ENCODE measurements at places on chromosomes 5 and 9.

- DNase-seq = no peak
Measured at GRCh38 chr5:1876660-1877064, 6.1 kb downstream of the IRX4 start.

- DNase-seq = no peak
Measured at GRCh38 chr9:105236261-105236660, 8.2 kb upstream of the SLC44A1 start.

GRCh38 chr5:120655828-120656435, 191.8 kb downstream of the PRR16 start:
- DNase-seq = peak; percentile 3

DNA sequence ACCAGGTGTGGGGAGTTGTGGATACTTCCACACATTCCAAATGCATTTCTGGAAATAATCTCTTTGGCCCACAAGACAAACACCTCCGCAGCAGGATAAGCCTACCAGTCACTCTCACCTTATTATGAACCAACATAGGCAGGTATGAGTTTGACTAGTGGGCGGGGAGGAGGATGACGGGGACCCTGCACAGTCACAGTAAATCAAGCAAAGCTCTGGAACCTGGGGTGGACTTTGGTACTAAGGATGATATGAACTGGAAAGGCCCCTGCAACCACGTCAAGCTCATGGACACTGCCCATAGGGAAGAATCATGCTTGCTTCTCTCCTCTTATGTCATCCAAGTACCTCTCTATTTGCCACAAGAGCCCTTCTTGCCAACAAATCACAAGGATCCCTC, 259.4 kb downstream of the HSPA4 start:
- DNase-seq = no peak

DNA sequence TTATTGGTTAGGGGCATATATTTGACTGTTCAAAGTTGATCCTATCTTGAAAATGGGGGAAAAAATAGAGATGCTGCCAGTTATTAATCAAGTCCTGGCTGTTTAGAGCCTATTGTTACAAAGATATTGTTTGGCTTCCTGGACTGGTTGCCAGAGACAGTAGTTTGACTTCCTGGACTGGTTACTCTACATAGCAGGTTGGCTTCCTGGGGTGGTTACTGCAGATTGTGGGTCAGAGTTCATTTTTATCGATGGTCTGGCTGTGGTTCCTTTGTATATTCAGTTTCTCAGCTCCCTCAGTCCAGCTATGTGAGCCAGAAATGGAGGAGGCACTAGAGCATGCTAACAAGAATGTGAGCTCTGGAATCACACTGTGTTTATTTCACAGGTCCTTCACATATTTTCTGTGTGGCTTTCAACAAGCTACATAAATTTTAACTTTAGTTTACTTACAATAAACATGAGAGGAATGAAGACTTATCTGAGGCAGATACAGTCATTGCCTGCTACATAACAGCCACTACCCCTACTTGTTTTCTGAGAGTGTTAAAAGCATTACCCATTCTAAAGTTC, 137.6 kb downstream of the TRPM3 start:
- DNase-seq = no peak

GRCh38 chr5:8363138-8363537, 494.2 kb downstream of the MTRR start:
- DNase-seq = no peak

DNA sequence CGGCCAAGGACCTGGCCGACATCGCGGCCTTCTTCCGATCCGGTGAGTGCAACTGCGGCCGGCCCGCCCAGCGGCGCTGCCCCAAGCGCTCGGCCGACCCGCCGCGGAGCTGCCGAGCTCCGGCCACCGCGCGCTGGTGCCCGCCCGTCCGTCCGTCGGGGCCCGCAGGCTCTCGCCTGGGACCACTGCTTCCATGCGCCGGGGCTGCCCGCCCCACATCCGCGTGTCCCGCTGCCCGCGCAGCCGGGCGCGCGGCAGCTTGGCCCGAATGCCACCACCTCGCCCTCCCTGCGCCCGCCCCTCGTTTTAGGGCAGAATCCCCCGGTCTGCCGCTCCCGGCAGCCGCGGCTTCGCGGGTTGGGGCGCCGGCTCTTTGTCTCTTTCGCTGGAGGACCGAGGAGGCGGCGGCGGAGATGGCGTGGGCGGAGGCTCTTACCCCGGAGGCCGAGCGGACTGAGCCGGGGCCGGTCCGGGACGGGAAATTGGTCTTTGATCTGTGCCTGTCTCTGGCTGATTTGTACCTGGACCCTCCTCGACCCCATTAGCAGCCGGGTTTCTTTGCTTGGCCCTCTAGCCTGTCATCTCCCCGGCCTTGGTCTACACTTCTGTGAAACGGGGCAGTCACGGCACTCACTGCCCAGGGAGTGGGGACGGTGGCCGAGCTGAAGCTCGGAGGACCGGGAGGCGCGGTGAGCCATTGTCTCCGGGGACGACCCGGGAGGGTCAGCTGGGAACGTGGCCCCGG, 871 bp downstream of the TRIO start:
- DNase-seq = no peak

- DNase-seq = no peak
Measured at GRCh38 chr5:168104350-168104749, 187.1 kb upstream of the WWC1 start.

GRCh38 chr5:148924817-148925216, 98.4 kb downstream of the ADRB2 start:
- DNase-seq = no peak

DNA sequence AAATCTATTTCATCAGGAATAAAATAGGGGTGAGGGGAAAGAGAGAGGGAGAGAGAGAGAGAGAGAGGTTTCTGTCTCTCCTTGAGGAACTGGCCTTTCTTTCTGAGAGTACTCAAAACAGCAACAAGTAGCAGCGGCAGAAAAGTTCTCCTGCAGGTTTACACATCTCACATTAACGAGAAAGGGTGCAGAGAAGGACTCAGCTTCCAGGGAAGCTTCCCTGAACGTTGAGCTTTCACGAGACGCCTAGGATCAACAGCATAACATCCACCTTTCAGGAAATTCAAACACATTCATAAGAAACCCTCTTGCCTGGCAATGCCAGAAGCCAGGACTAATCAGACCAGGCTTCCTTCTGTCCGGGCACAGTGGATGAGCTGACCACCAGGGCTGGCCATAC, 162.9 kb downstream of the ZDHHC21 start:
- no peak for DNase-seq

DNA sequence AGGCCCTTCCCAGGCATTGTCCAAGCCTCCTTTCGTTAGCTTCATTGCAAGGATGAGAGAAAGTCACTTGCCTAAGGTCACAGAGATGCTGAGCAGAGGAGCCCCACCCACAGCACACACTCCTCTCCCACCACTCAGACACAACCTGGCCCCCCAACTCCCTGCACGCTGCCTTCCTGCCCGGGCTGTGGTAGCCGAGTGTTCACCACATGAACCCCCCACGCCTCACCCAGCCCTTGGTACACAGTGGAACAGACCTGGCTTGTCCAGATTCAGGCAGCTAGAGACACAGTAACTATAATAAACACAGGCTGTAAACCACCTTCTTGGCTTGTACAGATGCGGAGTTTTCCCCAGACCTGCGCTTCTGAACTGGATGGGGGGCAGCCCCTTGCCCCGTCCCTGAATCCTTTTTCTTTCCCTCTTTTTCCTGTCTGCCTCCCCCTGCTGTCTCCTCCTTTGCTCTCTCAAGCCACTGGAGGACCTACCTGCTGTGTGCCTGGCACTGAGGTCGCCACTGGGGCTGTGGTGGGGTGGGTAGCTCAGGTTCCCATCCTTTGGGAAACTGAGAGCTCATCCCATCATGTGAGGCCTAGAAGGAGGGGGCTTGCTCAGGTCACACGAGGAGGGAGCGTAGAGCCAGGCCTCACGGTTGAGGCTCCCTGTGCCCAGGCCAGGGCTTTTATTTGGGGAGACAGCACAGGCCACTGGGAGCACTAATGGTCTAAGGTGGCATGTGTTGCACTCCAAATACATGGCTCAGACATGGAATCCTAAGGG, 55.7 kb upstream of the SYNPO start:
- no peak for DNase-seq

- DNase-seq = no peak
Measured at GRCh38 chr9:87803623-87804345, 77.9 kb downstream of the CTSL start.

DNA sequence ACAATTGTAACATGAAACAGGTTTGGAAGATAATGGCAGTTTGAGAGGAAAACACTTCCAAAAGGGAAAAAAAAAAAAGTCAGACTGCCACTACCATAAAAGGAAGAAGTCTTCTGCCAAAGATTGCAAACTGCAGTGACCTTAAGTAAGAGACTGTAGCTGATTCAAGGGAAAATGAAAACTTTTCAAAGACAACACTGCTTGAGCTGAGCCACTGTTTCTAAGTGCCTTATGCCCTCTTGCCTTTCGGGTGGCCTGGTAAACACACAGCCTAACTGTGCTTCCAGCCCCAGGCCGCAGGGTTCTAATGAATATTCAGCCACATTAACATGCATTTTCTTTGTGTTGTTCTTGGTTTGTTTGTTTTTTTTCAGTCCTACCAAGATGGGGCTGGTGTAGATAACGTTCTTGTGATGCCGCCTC, 354.6 kb downstream of the BNC2 start:
- peak; percentile 74 for DNase-seq

DNA sequence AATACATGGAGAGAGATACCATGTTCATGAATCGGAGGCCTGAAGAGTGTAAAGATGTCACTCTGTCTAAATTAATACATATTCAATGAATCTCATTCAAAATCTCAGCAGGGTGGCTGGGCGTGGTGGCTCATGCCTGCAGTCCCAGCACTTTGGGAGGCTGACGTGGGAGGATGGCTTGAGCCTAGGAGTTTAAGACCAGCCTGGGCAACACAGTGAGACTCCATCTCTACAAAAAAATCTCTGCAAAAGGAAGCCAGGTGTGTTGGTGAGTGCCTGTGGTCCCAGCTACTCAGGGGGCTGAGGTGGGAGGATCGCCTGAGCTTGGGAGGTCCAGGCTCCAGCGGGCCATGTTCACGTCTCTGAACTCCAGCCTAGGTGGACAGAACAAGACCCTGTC, 49.7 kb downstream of the COL23A1 start:
- DNase-seq = no peak

DNA sequence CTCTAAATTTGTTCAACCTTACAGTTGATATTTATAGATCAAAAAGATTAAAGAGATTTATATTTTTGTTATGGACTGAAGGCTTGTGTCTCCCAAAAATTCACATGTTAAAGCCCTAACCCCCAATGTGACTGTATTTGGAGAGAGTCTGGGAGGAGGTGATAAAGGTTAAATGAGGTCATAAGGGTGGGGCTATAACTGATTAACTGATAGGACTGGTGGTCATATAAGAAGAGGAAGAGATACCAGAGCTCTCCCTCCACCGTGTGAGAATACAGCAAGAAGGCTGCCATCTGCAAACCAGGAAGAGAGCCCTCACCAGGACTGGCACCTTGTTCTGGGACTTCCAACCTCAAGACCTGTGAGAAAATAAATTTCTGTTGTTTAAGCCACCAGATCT, 264.3 kb downstream of the ENC1 start:
- no peak for DNase-seq

DNA sequence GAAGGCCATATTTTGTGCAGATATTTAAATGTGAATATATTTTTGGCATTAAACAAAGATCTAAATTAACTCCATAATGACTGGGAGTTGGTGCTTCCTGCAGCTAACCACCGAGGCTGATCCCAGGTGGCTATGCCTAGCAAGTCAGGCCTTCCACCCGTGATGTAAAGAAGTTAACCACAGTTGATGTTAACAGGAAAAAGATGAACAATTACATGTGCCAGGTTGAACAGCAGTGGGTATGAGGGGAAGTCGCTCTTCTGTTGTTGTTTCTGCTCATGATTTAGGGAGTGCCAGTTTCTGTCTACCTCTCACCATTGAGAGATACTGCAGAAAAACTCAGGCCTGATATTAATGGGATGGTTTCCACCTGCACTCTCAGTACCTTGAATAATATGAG, 334.3 kb downstream of the EBF1 start:
- DNase-seq = no peak

- DNase-seq = no peak
Measured at GRCh38 chr9:95666096-95666784, 149.5 kb upstream of the PTCH1 start.

- DNase-seq = no peak
Measured at GRCh38 chr9:98071737-98072136, 15.2 kb downstream of the NANS start.

- peak; percentile 99 for DNase-seq
Measured at GRCh38 chr9:134644725-134645606, 3.4 kb downstream of the COL5A1 start.

DNA sequence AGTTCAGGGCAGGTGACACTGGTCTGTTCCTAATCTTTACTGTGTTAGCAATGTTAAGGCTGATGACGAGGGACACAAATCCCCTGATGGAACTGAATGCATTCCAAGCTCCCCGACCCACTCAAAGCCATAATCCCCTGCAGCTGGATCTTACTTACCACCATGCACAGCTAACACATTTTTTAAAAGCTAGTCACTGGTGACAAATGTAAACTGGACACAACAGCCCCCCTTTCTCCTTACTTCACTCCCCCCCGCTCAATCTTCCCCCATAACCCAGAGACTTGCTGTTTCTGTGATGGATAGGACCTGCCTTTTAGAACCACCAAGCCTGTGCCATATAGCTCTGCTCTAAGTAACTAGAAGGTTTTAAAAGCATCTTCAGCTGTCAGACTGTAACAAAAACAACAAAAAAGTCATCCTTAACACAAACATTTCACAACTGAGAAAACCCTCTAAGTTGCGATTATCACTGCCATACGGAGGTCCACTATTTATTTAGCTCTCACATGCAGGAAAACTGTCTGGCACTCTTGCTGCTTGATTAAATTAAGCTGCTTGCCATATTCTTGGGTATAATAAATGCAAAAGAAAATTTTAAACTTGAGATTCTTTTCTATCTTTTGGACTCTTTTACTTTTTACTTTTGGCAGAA, 44.4 kb downstream of the BNC2 start:
- peak; percentile 73 for DNase-seq

DNA sequence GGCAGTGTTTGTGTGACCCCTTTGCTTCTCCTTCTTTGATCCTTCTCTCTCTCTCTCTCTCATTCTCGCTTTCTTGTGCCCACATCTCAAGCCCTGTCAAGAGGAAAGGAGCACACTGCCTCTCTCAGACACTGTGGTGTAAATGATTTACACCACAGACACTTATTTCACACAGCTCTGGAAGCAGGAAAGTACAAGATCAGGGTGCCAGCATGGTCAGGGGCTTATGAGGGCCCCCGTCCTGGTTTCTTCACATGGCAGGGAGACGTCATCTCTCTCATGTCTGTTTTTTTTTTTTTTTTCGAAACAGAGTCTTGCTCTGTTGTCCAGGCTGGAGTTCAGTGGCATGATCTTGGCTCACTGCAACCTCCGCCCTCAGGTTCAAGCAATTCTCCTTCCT, 6.4 kb downstream of the FABP6 start:
- DNase-seq = no peak

DNA sequence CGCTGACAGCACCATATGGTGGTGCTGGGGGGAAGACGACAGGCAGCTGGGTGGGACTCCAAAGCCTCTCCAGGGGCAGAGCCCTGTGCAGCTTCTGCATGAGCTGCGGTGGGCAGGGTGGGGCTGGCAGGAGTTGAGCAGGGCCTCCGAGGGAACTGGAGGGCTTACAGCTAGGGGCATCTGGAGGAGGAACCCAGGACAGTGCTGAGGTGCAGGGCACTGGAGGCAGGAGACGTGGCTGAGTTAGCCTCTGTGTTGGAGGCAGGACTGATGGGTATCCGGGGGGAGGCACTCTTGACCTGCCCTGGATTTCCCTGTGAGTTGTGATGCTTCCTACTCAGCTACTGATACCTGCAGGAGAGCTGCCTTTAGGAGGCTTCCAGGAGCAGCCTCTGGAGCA, 45.0 kb downstream of the TENT4A start:
- DNase-seq = no peak

- DNase-seq = no peak
Measured at GRCh38 chr5:41447650-41448510, 62.5 kb downstream of the PLCXD3 start.

Data from fibroblast of the conjunctiva (primary cell).